Hepatocyte (in vitro differentiated cells): ENCODE measurements at places on chromosomes 5 and 9. TPM values are rescaled to one million over a fixed set of nuclear protein-coding genes. Genes with fewer than 3 reads are reported as not detected.

The GDA gene
- 23.6 and 28.5 TPM in 2 replicates for total RNA-seq

The HACD4 gene
- 1.2 and 1.3 TPM in 2 replicates for total RNA-seq

The GABRA6 gene
- total RNA-seq, result not detected in 2 replicates

DNA sequence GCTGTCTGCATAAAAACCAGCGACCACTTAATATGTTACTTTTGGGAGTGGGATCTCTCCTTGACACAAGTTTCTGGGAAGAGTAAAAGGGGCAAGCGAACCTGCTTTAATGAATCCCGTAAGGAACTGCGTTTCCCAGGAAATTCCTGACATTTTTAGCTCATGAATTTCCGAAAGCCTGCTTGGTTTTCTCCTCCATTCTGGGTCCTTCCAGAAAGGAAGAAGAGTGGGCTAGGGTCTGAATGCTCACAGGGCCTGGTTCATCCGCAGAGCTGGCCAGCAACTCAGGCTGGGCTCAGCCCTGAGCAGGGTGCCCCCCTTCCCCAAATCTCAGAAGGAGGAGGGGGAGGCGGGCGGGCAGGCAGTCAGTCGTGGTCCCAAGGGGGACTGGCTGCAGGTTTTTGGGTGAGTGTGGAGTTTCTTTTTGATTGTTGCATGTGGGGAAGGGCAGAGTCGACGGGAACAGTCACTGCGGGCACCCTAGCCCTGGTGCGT, 1.2 kb upstream of the PURA start:
- DNase-seq, result no peak

DNA sequence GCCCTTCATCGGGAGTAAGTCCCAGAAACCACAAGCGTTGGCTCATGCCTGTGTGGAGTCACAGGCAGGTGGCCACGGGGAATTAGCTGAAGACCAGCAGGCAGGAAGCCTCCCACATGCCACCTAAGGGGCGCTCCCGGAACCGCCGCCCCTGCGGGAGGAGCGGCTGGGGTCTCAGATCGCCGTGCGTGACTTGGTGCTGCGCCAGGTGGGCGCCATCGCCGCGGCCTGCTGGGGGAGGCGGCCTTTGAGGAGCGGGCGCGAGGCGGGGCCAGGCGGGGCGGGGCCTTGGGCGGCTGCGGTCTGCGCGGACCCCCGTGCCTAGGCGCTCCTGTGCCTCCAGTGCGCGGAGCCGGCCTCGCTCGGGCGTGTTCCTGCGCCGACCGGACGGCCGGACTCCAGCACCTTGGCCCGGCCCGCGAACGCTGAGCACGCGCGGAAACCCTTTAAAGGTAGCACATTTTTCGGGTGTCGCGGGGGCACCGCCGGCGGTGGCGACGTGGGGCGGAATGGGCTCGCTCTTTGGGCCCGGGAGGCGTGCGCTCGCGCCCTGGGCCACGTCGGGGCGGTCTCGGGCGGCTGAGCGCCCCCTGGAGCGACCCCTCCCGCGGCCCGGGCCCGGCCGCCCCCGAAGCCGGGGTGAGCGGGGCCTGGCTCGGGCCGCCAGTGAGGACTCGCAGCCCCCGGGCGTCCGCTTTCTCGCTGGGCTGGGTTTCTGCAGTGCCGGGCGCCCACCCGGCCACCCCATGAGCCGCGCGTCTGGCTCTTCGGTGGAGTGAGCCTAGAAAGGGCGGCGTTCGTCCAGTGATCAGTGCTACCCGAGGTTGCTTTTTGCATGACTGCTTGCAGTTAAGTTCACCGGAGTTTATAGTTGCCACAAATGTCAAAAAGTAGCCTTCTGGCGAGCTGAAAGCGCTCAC, 24.5 kb downstream of the LECT2 start:
- peak; percentile 43 for DNase-seq

DNA sequence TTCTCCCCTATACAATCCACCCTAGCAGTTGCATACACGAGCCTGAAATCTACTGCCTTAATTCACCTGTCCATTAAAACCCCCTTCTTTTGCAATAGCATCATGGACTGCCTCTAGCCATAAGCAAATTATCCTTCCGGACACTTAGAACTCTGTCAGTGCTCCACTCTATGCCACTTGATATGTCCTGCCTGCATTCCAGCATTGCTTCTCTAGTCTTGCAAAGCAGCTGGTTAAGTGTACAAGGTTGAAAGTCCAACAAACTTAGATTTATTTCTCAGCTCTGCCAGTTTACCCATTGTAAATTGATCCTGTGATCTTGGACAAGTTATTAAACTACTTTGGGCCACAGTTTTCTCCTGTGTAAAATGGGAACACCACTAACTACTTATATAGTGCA, 197.9 kb downstream of the EPB41L4A start:
- DNase-seq, result peak; percentile 10

DNA sequence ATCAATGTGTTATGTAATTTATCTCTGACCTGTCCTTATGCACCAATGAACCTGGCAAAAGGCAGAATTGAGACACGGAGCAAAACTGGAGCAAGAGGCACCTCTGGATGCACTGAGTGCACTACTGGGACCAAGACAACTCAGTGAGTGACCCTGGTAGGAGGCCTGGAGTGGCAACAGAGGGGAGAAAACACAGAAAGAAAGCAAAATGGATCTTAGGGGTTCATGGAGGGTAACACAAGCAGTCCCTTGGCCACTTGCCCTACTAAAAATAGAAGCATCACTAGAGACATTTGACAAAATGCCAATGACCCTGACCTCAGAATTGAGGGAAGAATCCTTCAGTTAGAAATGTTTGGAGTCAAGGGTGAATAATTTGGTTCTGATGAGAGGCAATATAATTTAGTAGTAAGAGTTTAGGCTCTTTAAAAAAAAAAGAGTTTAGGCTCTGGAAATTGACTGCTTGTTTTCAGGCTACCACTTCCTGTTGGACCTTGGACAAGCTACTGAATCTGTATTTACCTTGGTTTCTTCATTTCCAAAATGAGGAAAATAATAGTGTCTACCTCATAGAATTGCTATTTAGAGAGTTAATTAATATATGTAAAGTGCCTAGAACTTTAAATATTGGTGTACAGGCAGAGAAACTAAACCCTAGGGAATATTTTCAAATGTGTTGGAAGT, 234.9 kb upstream of the TARS1 start:
- no peak for DNase-seq

GRCh38 chr9:71632776-71633175, 135.5 kb downstream of the CEMIP2 start:
- DNase-seq, result no peak

DNA sequence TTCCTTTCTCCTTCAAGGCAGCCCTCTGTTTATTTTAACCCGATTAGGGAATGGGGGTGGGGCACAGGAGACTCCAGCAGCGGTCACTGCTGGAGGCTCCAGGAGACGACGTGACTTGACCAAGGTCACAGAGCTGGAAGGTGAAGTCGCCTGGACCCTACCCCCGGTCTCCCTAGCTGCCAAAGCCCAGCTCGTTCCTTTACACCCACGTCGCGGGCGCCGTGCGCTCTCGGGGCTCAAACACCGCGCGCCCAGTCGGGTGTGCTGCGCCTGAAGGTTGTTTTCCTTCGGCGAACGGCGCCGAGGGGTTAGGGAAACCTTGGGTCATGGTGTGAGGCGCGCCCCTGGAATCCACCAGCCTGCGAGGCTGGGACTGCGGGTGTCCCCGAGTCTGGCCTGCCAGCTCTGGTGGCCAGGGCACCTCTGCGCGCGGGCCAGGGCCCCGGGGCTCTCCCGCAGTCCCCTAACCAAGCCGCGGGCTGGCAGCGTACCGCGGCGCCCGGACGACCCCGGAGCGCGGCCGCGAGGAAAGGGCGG, 747 bp upstream of the UNC5A start:
- no peak for DNase-seq

- DNase-seq, result no peak
Observed at GRCh38 chr5:117189784-117190183, 615.2 kb upstream of the SEMA6A start.

DNA sequence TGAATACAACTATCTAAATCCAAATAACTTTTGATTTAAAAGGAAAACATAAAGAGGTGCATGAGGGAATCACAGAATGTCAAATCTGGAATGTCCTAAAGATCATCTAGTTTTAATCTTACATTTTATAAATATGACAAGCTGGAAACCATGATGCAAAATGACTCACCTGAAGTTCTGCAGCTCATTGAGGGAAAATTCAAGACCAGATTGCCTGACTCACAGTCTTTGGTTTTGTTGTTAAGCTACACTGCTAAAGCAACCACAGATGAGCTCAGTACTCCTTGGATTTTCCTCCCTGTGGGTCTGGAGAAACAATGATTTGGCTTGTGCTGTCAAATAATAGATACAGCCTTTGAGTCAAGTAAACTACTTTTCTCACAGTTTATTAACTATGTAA, 19.1 kb upstream of the EDIL3 start:
- no peak for DNase-seq

DNA sequence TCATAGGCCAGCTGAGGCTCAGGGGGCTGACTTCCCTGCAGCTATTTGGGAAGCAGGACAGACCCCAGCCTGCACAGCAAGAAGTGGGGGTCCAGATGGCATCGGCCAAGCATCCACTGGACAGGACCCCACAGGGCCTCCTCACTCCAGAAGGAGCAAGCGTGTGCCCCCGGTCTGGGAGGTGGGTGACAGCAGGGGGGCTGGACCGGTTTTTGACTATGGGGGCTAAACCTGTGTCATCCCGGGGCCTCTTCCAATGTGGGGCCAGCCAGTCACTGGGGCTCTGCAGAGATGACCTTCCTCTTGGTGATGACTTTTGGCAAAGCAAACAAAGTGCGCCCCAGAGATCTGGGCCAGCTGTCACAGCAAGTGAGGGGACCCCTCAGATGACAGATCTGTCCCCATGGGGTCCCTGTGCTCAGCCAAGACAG, 163.9 kb downstream of the OLFM1 start:
- no peak for DNase-seq

GRCh38 chr5:148393390-148393741, 9.6 kb downstream of the FBXO38 start:
- no peak for DNase-seq

- no peak for DNase-seq
Observed at GRCh38 chr5:31995006-31995405, 179.1 kb downstream of the GOLPH3 start.

- DNase-seq, result no peak
Observed at GRCh38 chr9:103245369-103245768, 250.2 kb downstream of the CYLC2 start.

DNA sequence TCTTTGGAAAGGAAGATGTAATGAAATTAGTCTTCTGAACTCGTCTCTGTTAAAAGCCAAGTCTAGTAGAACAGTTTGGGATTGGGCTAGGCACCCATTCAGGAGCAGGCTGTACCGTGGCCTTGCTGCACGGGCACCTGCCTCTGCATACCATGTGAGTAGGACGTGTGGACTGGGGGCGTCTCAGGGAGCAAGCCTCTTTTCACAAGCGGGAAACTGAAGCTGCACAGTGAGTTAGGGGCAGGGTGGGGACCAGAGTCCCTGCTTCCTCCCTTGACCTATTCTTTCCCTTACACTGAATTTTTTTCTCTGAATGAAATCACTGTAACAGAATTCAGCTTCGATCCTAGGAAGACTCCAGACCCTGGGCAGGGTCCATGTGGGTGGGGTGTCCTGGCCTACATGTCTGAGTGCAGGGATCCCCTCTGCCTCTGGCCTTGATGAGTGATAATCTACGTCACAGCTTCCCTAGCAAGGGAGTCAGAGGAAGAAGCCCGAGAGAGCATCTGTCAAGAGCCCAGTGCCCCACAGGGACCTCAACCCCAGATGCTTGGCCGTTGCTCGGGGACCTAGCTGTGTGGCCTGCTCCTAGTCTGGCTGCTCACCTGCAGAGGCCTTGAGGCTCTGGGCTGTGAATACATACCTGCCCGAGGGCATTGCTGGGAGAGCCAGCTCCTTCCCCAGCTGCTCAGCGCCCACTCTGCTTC, 15.1 kb downstream of the PHF2 start:
- DNase-seq, result no peak

- DNase-seq, result no peak
Observed at GRCh38 chr5:45532826-45533624, 163.2 kb downstream of the HCN1 start.

DNA sequence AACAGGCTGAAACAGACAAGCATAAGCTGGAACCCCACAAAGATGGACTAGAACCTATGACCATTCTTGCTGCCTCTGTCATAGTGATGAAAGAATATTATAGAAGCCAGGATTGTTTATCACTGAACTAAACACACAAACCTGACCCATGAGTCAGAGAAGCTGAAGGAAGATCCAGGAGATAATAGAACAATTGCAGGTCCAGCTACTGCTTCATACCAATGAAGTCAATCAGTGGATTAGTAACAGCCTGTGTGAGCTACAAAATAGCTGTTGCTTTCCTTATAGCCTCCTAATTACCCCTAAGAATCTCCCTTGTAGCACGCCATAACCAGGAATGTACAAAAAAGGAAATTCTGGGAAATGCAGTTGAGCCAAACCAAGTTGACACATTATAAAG, 459.9 kb upstream of the ZNF462 start:
- peak; percentile 30 for DNase-seq

DNA sequence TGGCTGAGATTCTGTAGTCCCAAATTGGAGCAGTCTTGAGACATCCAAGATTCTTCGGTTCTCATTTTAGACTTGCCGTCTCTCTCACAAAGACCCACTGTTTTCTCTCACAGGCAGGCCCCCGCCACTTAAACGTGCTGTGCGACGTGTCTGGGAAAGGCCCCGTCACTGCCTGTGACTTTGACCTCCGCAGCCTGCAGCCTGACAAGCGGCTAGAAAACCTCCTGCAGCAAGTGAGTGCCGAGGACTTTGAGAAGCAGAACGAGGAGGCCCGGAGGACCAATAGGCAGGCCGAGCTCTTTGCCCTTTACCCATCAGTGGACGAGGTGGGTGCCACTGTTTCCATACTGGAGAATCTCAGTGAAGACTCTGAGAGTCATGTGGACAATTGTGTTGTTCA, 97.2 kb downstream of the DOCK8 start:
- DNase-seq, result no peak

- no peak for DNase-seq
Observed at GRCh38 chr9:132312873-132313272, 41.9 kb downstream of the SETX start.

DNA sequence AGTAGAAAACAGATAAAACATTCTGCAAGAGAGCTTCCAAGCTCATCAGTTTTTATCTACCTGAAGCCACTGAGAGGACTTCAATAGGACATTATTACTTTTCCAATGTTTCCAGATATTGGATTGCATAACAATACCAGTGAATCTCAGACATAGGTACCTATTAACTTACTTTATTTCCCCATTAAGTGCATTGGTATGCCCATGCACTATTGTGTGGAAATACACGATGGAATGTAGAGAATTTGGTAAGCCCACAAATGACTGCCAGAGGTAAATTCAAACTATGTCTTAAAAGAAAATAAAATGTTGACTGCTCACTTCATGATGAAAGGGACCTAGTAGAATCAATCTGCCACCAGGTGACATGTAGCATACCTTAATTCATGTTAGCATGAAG, 48.1 kb upstream of the PRR16 start:
- no peak for DNase-seq

- no peak for DNase-seq
Observed at GRCh38 chr5:164721656-164722055, 1216.2 kb downstream of the MAT2B start.

- DNase-seq, result peak; percentile 61
Observed at GRCh38 chr5:139903795-139904565, 108.4 kb downstream of the PSD2 start.
